ENCODE measurements at places on chromosomes 5 and 9.

DNA sequence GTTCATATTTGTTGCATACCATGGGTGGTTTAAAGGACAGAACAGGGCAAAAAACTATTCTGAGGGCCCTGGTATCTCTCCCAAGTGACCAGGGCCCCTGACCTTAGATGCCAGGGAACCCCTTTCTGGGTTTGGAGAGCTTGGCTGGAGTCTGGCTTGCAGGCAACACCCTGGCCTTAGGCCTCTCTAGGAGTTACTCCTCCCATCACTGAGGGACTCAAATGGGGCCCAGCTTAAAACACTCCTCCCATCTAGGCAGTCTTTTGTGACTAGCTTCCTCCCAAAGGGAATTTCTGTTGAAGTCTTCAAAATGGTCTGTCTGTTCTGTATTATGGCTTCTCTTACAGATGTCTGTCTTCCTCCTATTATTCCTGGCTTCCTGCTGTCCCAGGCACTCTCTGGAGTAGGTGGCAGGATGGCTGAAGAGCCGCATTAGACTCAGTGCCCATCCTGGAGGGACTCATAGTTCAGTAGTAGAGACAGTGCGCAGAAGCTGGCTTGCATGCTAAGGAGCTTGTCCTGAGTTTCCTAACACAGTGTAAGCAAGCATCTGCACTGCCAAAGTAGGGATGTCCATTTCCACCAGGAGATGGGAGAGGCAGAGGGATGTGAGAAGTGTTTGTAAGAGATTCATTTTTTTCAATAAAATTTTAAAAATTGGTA, 10.0 kb downstream of the COL15A1 start:
- no peak for DNase-seq

DNA sequence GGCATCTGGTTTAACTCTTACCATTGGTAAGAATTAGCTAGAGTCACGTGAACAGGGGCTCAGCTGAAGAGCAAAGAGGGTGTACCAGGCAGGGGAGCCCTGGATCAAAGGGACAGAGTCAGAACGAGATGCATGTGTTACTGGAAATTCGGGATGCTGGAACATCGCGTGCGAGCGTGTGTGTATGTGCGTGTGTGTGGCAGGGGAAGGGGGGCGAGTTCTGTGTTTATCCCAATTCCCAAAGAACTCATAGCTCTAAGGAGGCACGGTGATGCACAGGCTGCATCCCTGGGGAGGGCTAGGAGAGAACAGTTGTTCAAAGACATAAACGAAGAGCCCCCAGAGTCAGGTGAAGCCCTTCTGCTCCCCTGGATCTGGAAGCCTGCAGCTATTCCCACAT, 353.3 kb downstream of the GADD45G start:
- no peak for DNase-seq

DNA sequence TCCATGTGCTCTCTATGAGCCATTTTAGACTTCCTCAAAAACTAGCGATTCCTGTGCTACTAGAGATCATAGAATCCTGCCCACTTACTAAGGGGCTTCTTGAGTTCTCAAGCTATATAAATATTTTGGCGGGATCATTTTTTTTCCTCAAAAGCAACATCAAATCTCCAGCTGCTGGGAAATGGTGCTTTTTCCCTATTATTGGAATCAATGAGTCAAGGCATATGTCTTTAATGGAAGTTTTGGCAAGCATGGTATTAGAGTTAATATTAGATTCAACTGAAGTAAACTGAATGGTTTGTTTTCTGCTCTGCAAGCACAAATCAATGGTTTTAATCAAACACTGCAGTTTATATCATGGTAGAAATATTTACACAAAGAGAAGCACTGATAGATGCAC, 369.9 kb upstream of the PTGER4 start:
- no peak for DNase-seq

GRCh38 chr5:78387468-78388153, 27.2 kb downstream of the SCAMP1 start:
- no peak for DNase-seq

GRCh38 chr5:175896301-175897040, 25.1 kb downstream of the CPLX2 start:
- no peak for DNase-seq
